ENCODE measurements at places on chromosomes 5 and 9.

DNA sequence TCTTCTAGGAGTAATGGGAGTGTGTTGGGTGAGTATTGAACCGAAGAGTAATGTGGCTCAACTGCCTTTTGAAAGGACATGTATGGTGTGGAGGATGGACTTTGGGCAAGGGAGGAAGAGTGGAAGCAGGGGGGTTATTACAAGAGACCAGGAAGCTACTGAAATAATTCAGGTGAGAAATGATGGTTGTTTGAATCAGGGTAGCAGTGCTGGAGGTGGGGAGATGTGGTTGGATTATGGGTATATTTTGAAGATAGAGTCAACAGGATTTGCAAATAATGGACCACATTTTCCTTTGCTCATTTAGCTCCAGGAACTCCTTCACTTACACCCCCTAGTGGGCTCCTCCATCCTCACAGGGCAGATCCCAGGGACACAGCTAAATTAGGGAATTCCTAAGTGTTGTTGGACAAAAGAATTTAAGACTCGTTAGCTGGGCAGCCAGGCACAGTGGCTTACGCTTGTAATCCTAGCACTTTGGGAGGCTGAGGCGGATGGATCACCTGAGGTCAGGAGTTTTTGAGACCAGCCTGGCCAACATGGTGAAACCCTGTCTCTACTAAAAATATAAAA lies 1.2 kb upstream of the SLC4A9 start:
- peaks cover 5% of the 10 kb centered on the region for H3K4me1 ChIP-seq
- no peak for DNase-seq
- no peaks in the 10 kb centered on the region for H3K36me3 ChIP-seq
- no peak overlapping the region for H3K4me3 ChIP-seq

DNA sequence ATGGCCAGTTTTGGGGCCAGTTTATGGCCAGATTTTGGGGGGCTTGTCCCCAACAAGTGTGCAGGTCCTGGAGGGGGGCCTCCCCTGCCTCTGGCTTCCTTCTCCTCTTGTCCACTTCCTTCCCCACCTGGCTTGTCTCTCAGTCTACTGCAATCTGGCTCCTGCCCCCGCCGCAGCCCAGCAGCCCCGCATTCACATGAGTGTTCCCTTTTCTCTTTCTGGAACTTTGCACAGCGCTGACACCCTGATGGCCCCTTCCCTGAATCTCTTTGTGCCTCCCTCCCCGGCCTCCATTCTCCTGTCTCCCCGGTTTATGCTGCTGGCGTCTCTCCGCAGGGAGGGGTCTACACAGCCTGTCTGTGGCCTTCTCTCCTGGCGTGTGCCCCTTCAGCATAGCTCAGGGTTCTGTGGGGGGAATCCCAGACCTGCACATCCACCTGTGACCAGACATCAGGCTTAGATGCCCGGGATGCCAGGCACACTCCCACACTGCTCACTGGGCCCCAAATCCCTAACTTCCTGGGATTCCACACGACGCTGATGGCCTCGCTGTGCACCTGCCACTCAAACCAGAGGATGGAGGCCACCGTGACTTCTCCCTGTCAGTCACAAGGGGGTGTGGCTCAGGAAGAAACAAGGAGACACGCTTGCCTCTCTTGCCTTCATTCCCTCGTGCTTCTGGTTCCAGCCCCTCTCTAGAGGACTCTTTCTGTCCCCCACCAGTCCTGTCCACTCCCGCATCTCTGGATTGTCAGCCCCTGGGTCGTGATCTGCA lies 17.5 kb downstream of the TRIP13 start:
- no peaks in the 10 kb centered on the region for H3K27me3 ChIP-seq
- no peak overlapping the region for H3K4me3 ChIP-seq
- H3K36me3 ChIP-seq = peaks cover 37% of the 10 kb centered on the region
- H3K4me1 ChIP-seq = peaks cover 3% of the 10 kb centered on the region

GRCh38 chr5:60809891-60810425 lies 34.1 kb downstream of the ELOVL7 start:
- H3K36me3 ChIP-seq = no peaks in the 10 kb centered on the region
- H3K27me3 ChIP-seq = no peaks in the 10 kb centered on the region
- H3K4me1 ChIP-seq = no peaks in the 10 kb centered on the region
- no peak overlapping the region for H3K27ac ChIP-seq
- DNase-seq = no peak

GRCh38 chr9:137199411-137200121 lies 975 bp downstream of the TPRN start:
- peak overlapping the region; percentile 83 for H3K4me3 ChIP-seq
- H3K36me3 ChIP-seq = peaks cover 4% of the 10 kb centered on the region
- no peaks in the 10 kb centered on the region for H3K27me3 ChIP-seq
- no peak for DNase-seq

- no peak for DNase-seq
- peaks cover 6% of the 10 kb centered on the region for H3K36me3 ChIP-seq
- H3K27ac ChIP-seq = no peak overlapping the region
Measured at GRCh38 chr5:56003179-56003578, 8.4 kb upstream of the IL6ST start.

DNA sequence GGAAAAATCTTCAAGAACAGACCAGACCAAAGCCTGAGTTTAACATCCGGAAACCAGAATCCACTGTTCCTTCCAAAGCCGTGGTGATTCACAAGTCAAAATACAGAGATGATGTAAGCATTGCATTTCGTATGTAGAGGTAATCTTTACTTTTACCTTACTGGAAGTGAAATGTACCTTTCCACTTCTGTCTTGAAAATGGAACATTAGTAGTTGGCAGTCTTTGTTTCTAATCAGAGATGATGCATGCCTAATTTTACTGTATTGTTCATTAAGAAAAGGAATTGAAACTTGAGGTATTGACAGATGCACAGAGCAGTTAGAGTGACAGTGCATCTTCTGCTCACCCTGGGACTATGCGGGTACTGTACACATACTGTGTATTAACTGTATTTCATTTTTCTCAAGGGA lies 34.6 kb downstream of the HABP4 start:
- no peak overlapping the region for H3K4me3 ChIP-seq
- peaks cover 14% of the 10 kb centered on the region for H3K36me3 ChIP-seq
- no peak for DNase-seq
- no peaks in the 10 kb centered on the region for H3K4me1 ChIP-seq
- H3K27ac ChIP-seq = no peak overlapping the region

DNA sequence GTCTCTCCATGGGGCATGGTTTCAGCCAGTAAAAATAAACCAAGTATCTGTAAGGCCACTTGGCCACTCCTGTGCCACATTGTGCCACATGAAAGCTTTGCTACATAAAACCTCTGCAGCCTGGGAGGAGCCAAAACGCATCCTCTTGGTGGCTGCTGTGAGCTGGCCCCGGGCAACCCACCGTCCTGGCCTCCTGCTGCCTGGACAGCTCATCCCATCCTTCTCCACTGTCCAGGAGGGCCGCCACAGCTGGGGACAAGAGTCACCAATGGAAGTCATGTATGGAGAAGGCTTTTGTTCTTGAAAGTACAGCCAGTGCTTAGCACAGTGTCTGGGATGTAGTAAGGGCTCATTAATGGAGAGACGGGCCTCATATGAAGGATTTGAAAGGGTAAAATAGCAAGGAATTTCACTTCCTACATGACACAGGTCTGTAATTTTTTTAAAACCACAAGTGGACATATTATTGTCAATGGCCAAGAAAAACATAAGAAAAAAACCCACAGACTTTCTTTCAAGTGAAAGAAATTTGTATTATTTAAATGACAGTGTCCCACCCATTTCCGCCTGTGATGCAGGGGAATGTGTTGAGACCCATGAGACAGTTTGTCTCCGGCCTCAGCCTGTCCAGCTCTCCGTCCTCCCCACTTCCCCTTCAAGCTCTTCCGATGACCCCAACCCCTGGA lies 6.6 kb downstream of the PTGES start:
- no peaks in the 10 kb centered on the region for H3K4me1 ChIP-seq
- H3K4me3 ChIP-seq = no peak overlapping the region
- H3K27ac ChIP-seq = no peak overlapping the region
- H3K27me3 ChIP-seq = no peaks in the 10 kb centered on the region
- no peaks in the 10 kb centered on the region for H3K36me3 ChIP-seq

- no peak overlapping the region for H3K27ac ChIP-seq
- no peaks in the 10 kb centered on the region for H3K4me1 ChIP-seq
- no peaks in the 10 kb centered on the region for H3K27me3 ChIP-seq
- H3K4me3 ChIP-seq = no peak overlapping the region
Measured at GRCh38 chr9:93555370-93555769, 21.0 kb upstream of the PHF2 start.

- H3K27ac ChIP-seq = no peak overlapping the region
- no peaks in the 10 kb centered on the region for H3K4me1 ChIP-seq
- H3K36me3 ChIP-seq = peaks cover 34% of the 10 kb centered on the region
- DNase-seq = no peak
Measured at GRCh38 chr5:37005252-37005651, 128.7 kb downstream of the NIPBL start.

GRCh38 chr5:4990462-4990861 lies 149.7 kb upstream of the ADAMTS16 start:
- no peaks in the 10 kb centered on the region for H3K36me3 ChIP-seq
- no peak for DNase-seq

GRCh38 chr9:92747459-92748232 lies 17.0 kb downstream of the BICD2 start:
- H3K27ac ChIP-seq = no peak overlapping the region
- H3K4me1 ChIP-seq = peaks cover 27% of the 10 kb centered on the region
- peaks cover 5% of the 10 kb centered on the region for H3K36me3 ChIP-seq
- DNase-seq = no peak
- no peak overlapping the region for H3K4me3 ChIP-seq

DNA sequence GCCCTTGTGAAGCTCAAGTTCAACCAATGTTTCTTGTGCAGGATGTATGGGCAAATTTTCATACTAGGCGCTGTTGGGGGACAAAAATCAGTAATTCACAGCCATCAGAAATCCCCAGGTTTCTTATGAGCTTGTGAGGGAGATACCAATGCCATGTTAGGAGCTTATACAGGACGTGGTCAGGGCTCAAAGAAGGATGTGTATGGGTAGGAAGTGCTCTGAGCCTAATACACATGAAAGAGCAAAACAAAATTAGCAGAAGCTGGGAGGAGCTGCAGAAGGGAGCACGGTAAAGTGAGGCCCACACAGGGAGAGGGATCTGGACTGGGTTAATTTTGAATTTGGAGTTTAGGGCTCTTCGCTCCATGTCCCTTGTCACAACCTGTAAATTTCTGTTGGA lies 114.6 kb upstream of the MAP3K1 start:
- H3K27ac ChIP-seq = peak overlapping the region; percentile 43
- no peak for DNase-seq
- peaks cover 5% of the 10 kb centered on the region for H3K36me3 ChIP-seq
- peak overlapping the region; percentile 31 for H3K4me3 ChIP-seq
- peaks cover 13% of the 10 kb centered on the region for H3K27me3 ChIP-seq
- peaks cover 44% of the 10 kb centered on the region for H3K4me1 ChIP-seq

DNA sequence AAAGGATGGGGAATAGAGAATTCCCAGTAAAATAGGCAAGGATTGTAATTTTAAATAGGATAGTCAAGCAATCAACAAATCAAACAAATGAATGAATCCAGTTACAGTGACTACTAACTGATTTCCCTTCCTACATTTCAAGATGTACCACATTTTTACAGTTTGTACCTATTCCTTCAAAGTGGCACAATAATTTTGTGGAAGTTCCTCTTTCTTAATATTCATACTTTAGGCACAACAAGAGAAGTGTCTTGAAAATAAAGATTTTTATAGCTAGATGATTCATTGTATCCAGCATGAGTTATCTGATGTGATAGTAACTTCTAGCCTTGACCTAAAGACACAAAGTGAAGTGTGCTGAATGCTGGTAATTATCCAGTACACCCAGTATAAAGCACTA lies 122.2 kb upstream of the ACOT12 start:
- no peak overlapping the region for H3K4me3 ChIP-seq
- H3K27ac ChIP-seq = no peak overlapping the region
- H3K4me1 ChIP-seq = peaks cover 3% of the 10 kb centered on the region
- no peak for DNase-seq
- H3K27me3 ChIP-seq = no peaks in the 10 kb centered on the region
- no peaks in the 10 kb centered on the region for H3K36me3 ChIP-seq

DNA sequence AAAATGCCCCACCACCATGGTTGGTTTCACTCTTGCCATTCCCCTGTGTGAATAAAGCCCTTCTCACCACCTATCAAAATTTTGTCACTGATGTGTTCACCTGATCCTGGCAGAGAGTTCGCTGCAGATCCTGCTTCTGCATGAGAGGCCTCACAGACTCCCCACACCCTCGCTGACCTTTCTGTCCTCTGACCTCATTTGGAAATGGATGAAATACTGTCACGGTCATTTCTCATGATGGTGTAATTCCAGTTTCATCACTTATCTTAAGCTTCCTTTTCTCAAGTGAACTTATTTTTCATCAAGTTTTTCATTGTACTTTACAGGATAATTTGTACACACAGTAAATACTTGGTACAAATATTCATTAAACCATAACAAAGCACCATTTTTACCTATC lies 131.3 kb downstream of the FRMD3 start:
- no peaks in the 10 kb centered on the region for H3K27me3 ChIP-seq
- H3K4me3 ChIP-seq = no peak overlapping the region
- H3K36me3 ChIP-seq = no peaks in the 10 kb centered on the region
- DNase-seq = no peak
- no peak overlapping the region for H3K27ac ChIP-seq
- no peaks in the 10 kb centered on the region for H3K4me1 ChIP-seq

GRCh38 chr9:38200431-38200830 lies 131.4 kb upstream of the SHB start:
- no peak for DNase-seq
- no peaks in the 10 kb centered on the region for H3K36me3 ChIP-seq
- H3K4me3 ChIP-seq = no peak overlapping the region
- no peaks in the 10 kb centered on the region for H3K4me1 ChIP-seq

DNA sequence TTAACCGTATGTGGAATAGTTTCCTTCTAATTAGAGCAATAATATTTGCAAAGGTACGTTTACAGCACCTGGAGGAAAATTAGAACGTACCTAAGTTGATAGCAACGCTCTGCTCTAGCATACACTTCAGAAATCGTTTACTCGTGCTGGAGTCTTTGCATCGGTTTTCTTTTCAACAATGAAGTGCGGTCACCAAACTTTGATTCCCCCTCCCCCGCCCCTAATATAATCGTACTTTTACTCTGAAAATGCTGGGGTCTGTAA lies 506 bp downstream of the ADAMTS19 start:
- peaks cover 49% of the 10 kb centered on the region for H3K27me3 ChIP-seq
- H3K36me3 ChIP-seq = peaks cover 1% of the 10 kb centered on the region
- H3K27ac ChIP-seq = no peak overlapping the region
- peak overlapping the region; percentile 52 for H3K4me3 ChIP-seq
- peaks cover 7% of the 10 kb centered on the region for H3K4me1 ChIP-seq

GRCh38 chr5:111262815-111263214 lies 38.6 kb downstream of the CAMK4 start:
- H3K27me3 ChIP-seq = no peaks in the 10 kb centered on the region
- H3K36me3 ChIP-seq = peaks cover 51% of the 10 kb centered on the region
- H3K27ac ChIP-seq = no peak overlapping the region
- no peak for DNase-seq

GRCh38 chr9:27386571-27387091 lies 89.7 kb upstream of the EQTN start:
- DNase-seq = no peak
- H3K36me3 ChIP-seq = no peaks in the 10 kb centered on the region
- peaks cover 2% of the 10 kb centered on the region for H3K27me3 ChIP-seq
- no peak overlapping the region for H3K4me3 ChIP-seq
- H3K4me1 ChIP-seq = no peaks in the 10 kb centered on the region

- DNase-seq = no peak
- no peaks in the 10 kb centered on the region for H3K27me3 ChIP-seq
- no peak overlapping the region for H3K4me3 ChIP-seq
- no peaks in the 10 kb centered on the region for H3K36me3 ChIP-seq
- H3K27ac ChIP-seq = no peak overlapping the region
- no peaks in the 10 kb centered on the region for H3K4me1 ChIP-seq
Measured at GRCh38 chr5:104539618-104540350, 977.2 kb upstream of the NUDT12 start.
